ENCODE measurements at places on chromosomes 6 and 20.

GRCh38 chr6:134510142-134510541 is 192.2 kb upstream of the SGK1 start:
- DNase-seq, result no peak

DNA sequence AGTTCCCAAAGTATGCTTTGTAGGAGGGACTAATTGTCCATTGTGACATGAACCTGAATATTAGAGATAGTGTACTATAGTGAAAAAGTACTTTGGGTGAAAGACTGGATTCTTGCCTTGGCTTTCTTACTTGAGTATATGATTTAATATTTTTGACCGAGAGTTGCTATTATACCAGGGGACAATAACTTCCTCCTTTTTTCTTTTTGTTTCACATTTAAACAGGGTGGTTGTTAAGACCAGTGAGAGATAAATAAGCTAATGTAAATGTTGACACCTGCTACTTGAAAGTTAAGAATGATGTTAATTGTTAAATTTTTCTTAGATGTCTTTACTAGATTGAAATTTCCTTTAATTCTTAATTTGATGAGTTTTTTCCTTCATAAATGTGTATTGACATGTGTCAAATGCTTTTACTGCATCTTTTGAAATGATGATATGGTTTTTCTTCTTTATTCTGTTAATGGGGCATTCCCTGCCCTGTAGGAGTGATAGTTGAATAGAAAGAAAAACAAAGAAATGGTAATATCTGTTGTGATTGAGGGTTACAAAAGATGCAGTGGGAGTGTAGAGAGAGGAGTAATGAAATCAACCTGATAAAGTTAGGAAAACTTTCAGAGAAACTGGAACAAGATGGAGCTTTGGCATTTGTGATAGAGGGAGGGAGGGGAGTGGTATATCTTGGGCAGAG is 48.4 kb downstream of the ZFAND3 start:
- DNase-seq, result no peak

DNA sequence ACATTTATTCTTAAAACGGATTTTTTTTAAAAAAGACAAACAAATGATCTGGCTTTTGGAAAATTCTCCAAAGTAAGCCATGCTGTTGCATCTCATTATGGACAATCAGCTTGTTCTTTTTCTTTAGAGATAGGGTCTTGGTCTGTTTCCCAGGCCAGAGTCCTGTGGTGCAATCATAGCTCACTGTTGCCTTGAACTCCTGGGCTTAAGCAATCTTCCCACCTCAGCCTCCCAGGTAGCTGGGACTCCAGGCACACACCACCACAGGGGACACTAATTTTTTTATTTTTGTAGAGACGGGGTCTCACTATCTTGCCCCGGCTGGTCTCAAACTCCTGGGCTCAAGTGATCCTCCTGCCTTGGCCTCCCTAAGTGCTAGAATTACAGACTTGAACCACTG is 45.9 kb upstream of the TGM3 start:
- DNase-seq, result no peak

- peak; percentile 13 for DNase-seq
Measured at GRCh38 chr6:137975188-137975940, 108.3 kb downstream of the TNFAIP3 start.

DNA sequence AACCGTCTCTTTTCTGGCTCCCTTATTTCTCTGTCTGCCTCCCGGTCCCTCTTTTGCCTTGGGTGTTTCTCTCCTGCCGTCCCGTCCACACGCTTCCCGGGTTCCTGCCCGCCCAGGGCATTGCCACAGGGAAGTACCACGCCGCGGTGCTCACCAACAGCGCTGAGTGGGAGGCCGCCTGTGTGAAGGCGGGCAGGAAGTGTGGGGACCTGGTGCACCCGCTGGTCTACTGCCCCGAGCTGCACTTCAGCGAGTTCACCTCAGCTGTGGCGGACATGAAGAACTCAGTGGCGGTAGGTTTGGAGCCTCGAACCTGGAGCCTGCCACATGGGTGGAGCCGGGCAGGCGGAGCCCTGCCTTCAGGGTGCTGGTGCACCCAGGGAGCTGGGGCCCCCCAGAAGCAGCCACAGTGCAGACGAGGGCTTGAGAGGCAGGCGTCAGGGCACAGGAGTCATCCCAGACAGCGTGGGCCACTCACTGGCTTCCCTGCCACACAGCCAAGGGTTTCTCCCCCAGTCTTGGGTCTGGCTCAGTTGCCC is 21.3 kb downstream of the NPEPL1 start:
- no peak for DNase-seq

DNA sequence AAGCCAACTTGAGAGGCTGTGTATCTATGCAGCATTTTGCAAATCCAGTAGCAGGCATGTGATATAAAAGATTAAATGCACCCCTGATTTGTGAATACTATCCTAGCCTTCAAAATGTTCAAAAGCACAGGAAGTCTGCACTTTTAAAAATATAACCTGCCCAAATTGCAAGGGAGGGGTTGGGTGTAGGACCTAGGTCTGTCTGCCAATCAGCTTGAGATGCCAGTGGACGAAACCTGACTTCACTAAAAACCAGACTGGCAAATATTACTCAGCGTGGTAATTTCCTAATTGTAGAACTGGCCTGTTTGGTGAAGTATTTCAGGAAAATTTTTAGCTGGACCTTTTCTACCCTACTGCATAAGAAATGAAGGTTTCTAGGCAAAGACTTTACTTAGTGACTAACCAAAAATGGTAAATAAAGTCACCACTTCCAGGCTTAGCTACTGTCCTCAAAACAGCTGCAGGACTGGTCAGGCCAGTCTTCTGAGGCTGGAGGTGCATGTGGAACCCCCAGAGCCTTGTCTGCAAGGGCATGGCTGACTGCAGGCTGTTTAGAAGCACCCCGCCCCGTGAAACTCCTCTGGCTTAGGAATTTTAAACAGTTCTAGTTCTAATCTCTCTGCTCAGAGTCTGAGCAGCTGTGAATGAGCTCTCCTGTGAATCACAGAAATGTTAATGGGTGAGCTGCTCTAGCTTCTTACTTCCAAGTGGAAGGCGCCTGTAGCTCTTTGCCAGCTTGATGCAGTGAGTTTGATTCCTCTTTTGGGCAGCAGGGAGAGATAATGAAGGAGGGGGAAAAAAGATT is 104.4 kb upstream of the ESR1 start:
- DNase-seq, result no peak

- DNase-seq, result no peak
Measured at GRCh38 chr20:50762435-50763220, 31.2 kb downstream of the PARD6B start.

All from DMS79 treated with DMSO at 0.1 percent for 48 hours (cell line).